ENCODE measurements at places on chromosomes 3 and 15.

- no peak for DNase-seq
These were observed 6.9 kb downstream of the PLCH1 start for GRCh38 chr3:155737844-155738460.

DNA sequence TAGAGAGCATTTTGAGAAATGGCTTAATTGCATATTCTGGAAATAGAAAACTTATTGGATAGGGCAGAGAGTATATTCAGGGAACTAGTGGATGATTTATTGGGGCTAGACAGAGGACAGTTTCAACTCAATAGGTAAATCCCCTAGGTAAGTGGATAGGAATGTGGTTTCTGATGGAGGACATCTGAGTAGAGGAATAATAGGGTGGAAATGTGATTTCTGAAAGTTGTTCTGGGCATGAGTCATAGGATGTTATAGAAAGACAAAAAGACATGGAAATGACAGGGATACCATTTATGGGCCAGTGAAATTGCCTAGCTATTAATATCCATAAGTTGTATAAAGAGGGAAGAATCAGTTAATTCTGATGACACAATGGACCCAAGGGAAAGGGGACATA is 563.3 kb upstream of the GOLIM4 start:
- no peak for DNase-seq

- no peak for DNase-seq
These were observed 60.9 kb downstream of the ASB7 start for GRCh38 chr15:100663086-100663914.

DNA sequence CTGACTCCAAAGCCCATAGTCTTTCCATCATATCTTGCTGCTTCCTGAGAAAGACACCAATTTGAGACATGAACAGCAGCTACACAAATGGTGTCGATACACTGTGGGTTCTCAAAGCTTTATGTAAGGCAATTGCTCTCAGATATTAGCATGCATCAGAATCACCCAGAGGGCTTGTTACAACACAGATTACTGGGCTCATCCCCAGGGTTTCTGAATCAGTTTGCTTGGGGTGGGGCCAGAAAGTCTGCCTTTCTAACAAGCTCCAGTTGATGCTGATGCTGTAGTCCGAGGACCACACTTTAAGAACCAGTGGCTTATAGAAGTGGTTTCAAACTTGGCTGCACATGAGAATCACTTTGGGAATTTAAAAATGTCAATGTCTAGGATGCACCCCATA is 86.5 kb downstream of the SEMA6D start:
- no peak for DNase-seq

GRCh38 chr3:121696186-121696585 is 35.5 kb upstream of the HCLS1 start:
- DNase-seq = no peak

GRCh38 chr3:3799173-3800079 is at the start of gene LRRN1:
LRRN1 (plus strand) TSS chr3:3799431; CDS start chr3:3844642, 45,211 bp downstream.
- peak; percentile 73 for DNase-seq

DNA sequence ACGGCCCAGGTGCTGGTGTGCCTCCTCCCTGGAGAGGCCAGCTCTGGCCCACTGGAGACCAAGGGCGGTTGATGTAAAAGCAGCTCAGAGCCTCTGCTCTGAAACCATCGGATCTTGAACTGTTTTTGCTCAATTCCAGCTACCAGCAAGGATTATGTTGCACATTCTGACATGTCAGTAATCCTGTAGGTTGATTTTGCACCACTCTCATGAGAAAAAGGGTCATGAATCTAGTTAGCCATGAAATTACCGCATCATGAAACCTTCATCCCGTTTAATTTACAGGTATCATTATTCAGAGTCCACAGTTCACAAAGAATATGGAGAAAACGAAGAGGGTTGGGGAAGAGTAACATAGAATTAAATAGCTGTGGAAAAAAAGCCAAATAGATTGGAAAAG is 120.4 kb upstream of the NSMCE3 start:
- no peak for DNase-seq

GRCh38 chr3:152922554-152922953 is 87.6 kb downstream of the P2RY1 start:
- no peak for DNase-seq

DNA sequence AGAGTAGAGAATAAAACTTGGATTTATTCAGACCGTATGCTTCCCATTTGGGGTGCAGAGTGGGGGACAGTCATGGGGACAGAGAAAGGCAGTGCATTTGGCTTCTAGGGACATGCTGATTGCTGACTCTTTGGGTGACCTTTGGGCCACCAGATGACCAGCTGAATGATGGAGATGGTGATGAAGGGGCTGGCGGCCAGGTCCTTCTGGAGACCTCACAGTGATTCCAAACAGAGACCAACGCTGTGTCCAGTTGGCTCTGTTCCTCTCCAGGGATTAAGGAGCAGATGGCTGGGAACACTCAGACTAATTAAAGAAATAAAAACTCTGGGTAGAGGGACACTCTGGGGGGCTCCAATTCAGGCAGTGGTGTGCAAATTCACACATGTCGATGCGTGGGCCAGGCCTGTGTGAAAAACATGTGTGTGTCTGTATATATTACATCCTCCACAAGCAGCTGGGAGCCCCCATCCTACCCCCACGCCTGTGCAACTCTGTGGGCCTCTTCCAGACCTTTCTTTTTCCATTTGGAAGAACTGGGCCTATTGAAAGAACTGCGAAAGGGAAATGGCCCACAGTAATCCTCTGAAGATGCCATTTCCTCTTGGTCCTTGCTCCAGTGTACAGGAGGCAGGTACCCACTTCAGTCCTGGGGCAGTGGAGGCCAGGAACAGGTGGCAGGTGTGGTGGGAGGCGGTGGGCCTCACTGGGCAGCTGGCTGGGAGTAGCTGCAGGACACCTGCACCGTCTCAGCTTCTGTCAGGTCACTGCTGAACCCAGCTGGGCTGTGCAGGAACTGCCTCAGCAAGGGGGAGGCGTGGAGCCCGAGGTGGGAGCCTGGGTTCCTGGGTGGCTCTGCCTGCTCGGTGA is 8.9 kb downstream of the XIRP1 start:
- DNase-seq = no peak

- no peak for DNase-seq
These were observed 87.8 kb upstream of the LPP start for GRCh38 chr3:188066141-188066540.

DNA sequence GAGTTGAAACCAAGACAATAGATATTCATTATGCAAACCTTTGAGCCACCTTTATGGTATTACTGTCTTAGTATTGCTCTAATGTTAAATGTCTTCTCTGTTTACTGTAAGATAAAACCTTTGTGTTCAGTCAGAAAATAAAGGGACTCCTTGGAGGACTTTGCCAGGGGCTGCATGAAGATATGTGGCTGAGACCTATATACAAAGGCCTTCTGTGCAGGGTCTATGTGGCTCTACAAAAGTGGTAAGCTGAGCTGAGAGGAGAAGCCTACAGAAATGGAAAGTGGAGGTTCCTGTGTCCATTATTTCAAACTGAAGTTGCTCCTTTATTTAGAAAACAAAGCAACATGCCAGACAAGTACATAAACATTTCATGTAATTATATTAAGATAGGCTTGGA is 131.5 kb downstream of the FNDC3B start:
- DNase-seq = no peak

GRCh38 chr3:19250959-19251610 is 102.8 kb downstream of the KCNH8 start:
- no peak for DNase-seq

- no peak for DNase-seq
These were observed 81.5 kb downstream of the C3orf70 start for GRCh38 chr3:185071287-185071800.

DNA sequence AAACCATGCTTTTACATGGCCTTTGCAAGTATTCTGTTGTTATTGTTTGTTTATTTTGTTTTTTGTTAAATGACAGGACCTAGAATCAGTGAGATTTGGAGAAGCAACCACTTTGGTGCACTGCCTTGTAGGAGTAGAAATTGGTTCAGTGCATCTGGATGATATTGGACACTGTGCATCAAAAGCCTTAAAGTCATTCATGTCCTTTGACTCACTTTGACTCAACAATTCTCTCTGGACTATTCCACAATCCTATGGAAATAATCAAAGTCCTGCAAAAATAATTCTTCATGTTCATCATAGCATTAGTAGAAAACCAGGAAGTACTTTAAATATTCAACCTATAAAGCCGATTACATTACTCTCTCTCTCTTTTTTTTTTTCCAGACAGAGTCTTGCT is 224.8 kb downstream of the ABHD5 start:
- no peak for DNase-seq

DNA sequence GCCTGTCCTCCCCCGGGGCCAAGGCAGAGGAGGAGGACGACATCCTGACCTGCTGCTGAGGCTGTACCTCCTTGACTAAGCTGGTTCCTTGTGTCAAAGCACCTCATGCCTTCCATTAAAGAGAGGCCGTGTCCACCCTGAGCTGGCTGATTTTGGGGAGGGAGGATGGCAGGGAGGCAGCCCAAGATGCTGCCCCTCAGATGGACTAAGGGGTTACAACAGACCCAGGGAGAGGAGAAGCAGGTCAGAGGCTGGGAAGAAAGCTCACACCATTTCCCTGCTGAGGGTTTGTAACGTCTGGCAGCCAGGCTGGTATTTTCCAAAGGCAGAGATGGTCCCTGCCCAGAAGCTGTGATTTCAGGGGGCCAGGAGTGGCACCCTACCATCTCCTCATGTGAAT is 2.7 kb upstream of the ITIH3 start:
- DNase-seq = no peak

GRCh38 chr3:94990952-94991705 is 928.3 kb downstream of the NSUN3 start:
- DNase-seq = no peak

DNA sequence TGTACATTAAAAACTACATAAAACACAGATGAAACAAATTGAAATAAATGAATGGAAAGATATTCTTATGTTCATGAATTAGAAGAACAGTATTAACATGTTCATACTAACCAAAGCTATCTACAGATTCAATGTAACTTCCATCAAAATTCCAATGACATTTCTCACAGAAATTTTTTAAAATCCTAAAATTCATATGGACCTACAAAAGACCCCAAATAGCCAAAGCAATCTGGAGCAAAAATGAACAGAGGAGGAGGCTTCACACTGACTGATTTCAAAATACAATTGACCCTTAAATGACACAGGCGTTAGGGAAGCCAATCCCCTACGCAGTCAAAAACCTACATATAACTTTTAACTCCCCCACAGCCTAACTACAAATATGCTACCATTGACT is 39.4 kb downstream of the KPNA1 start:
- DNase-seq = no peak

DNA sequence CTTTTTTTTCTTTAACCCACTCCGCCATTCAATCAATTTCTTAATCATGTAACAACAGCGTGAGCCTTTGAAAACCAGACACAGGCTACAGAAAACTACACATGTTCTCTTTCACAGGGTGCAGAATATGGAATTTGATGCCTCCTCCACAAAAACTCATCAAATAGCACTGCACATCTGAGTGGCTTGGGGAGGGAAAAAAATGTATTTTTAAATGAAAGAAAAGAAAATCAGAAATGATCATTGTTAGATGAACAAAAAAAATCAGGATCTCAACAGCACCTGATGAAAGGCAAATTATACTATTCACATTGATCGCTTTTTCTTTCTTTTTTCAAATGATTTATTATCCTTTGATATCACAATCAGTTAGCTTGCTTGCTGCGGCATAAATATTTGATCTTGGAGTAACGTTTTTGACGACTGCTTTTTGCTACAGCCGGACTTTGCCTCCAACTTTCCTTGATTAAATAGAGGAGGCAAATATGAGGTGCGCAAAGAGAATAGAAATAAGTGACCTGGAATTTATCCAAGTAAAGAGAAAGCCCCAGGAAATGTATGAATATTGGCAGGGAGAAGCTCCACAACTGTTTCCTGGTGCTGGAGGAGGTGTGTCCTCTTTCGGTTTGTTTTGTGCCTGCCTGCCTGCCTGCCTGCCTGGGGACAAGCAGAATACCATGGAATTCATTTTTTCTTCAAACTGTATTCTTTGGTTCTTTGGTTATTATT is 63.1 kb downstream of the EDEM1 start:
- no peak for DNase-seq

- DNase-seq = no peak
These were observed 29.5 kb downstream of the CCDC12 start for GRCh38 chr3:46946856-46947545.

GRCh38 chr3:60932643-60933042 is 318.6 kb downstream of the FHIT start:
- DNase-seq = no peak

GRCh38 chr3:188853856-188854771 is 317.7 kb upstream of the TPRG1 start:
- DNase-seq = no peak

GRCh38 chr3:23294770-23295387 is 91.8 kb downstream of the UBE2E2 start:
- DNase-seq = no peak

- DNase-seq = no peak
These were observed 147.1 kb upstream of the GBE1 start for GRCh38 chr3:81908561-81908960.

DNA sequence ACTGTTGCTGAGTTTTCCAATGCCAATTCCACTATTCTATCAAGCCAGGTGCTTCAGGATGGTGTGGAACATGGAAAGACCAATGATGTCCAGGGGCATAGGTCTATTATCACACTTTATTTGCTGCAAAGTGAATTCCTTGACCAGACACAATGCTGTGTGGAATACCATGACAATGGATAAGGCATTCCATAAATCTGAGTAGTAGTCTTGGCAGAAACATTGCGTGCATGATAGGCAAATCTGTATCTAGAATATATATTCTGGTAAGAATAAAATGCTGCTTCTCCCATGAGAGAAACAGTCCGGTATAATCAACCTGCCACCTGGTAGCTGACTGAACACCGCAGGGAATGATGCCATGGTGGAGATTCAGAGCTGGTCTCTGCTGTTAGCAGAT is 70.0 kb upstream of the ALDH1A3 start:
- DNase-seq = no peak

GRCh38 chr15:66833371-66833770 is 131.3 kb downstream of the SMAD6 start:
- DNase-seq = no peak

DNA sequence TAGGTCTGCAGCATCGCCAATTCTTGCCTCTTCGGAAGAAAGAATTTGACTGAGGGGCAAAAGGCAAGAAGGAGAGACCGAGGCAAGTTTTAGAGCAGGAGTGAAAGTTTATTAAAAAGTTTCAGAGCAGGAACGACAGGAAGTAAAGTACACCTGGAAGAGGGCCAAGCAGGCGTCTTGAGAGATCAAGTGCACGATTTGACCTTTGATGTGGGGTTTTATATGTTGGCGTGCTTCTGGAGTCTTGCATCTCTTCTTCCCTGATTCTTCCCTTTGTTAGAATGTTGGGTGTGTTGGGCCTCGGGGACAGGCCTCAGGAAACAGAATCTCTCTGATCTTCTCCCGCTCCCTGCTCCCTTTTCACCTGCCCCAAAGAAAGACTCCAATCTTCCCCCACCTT is 40.6 kb upstream of the FLNB start:
- no peak for DNase-seq

DNA sequence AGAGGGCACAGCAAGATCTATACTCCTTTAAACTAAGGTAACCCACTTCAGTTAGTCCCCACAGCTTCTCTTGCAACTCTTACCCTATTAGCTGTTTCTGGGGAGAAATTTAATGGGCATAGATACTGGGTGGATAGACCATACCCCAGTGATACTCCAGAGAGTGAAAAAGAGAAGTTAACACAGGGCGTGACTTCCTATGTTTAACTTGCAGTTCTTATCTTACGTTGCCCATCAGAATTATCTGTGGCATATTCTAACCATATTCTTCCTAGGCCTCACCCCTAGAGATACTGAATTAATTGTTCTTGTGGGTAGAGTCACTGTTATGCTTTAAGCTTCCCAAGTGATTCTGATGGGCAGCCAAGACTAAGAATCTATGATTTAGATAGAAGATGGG is 485.4 kb upstream of the TPRG1 start:
- no peak for DNase-seq
